Ammon's horn (tissue), 1 donor: ENCODE measurements at places on chromosomes 7 and 10.

DNA sequence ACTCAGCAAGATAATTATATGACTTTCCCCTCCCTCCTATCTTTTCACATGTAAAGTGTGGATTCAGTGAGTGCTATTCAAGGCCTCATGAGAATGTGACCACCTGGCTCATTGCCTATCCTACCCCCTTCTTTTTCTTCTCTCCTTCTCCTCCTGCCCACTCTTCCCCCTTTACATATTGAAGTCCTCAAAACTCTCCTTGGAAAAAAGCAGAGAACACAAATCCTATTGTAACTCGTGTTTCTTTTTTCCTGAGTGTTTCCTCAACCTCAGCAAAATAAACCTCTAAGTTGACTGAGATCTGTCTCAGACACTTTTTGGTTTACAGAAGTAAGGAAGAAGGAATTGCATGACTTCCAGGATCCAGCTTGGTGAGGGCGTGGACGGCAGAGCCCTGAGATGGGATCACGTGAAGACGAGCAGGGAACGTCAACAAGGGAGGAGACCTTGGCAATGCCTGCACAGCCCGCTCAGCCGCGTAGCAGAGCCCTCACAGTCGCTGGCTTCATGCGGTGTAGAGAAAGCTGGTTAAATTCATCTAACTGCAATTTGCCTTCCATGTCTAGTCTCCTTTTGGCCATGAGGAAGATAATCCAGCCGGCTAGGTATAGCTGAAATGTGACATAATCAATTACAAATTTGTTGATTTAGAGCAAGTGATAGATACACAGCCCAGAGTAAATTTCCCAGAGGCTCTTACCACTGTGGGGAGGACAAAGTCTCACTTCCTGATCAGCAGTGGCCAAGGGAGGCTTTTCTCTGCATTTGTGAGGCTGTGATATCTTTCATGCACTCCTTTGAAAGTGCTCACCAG lies 75.7 kb downstream of the LYZL2 start:
- DNase-seq: peak; percentile 55

DNA sequence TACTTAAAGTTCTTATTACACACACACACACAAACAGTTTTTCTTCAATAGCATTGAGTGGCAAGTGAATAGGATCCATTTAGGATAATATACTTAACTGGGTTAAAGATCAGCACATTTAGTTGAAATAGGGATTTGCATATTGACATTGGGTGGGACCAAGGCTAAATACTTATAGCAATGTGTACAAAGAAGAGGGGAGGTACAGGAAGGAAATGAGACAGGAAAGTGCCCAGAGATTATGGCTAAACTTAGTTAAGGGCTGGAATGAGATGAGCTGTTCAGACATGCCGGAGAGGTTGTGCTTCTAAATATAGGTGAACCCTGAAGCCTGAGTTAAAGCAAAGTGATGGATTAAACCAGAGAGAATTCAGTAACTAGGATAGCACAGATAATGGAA lies 95.1 kb downstream of the LSMEM1 start:
- DNase-seq: no peak

DNA sequence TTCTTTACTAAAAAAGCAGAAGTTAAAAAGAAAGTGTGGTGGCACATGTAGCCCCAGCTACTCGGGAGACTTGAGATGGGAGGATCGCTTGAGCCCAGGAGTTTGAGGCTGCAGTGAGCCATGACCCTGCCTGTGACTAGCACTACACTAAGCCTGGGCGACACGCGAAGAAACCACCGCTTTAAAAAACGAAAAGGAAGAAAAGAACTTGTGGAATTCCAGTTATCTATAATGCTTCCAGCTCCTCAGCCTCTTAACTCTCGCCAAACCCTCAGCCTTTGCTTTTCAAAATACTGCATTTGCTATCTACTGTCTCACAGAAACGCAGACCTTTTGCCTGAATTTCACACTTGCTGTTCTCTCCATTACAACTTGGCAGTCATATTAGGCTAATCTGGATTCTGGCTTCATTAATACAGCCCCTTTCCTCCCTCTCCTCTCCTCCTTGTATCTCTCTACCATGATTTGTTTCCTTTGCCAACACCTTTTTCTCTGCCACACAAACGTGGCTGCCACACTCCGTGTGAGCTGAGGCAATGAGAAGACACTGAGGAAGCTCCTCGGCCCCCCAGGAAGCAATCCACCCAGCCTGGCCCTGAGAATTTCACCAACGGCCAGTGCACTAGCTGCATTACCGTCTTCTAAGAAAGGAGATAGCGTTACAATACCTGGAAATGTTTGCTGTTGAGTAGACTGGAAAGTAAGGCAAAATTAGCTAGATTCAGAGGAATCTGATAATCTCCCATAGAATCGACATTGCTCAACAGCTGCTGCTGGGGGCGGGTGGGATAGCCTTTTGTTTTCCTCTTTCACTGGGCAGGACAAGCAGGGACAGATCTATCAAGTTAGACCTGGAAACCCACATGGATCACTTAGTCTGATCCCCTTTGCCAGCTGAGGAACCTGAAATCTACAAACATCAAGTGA lies 37.2 kb downstream of the CALML5 start:
- no peak for DNase-seq

DNA sequence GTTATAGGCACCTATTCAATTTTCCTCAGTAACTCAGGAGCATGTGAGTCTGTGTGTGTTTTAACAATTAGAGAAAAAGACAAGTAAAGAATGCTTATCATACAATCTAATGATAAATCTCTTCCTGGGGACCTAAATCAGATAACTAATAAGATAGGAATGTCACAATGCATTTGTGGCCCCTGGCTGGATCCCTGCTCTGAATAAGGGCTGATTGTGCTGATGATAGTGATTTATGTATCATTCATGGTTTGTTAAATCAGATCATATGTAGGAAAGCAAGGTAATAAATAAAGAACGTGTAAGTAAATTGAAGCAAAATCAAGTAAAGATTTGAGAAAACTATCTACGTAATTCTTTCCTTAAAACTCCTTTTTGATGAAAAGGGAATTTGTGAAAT lies 145.9 kb downstream of the C7orf25 start:
- DNase-seq: no peak

GRCh38 chr10:505419-505818 lies 184.0 kb downstream of the DIP2C start:
- no peak for DNase-seq

DNA sequence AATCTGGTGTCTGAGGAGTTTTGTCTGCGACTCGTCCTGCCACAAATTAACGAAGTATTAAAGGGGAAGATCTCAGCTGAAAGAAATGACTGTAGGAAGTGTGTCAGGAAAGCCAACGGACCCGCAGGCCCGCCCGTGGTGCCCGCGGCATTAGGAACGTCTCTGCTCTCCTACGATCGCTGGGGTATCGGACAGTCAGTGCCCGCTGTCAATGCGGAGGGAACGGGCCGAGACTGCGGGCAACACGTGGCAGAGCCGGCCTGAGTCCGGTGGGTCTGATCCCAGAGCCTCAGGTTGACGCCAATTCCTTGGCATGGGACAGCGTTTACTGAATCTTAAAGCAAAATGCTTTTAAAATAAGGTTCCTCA lies 128.7 kb downstream of the KBTBD2 start:
- no peak for DNase-seq

DNA sequence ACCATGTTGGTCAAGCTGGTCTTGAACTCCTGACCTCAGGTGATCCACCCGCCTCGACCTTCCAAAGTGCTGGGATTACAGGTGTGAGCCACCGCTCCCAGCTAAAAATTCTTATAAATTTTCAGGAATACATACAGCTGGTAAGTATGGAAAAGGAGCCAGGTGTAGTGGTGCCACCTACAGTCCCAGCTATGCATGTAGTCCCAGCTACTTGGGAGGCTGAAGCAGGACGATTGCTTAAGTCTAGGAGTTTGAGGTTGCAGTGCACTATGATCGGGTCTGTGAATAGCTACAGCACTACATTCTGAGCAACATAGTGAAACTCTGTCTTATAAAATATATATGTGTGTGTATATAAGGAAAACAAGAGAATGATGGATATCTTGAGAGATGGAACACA lies 19.0 kb downstream of the LDB1 start:
- DNase-seq: no peak

DNA sequence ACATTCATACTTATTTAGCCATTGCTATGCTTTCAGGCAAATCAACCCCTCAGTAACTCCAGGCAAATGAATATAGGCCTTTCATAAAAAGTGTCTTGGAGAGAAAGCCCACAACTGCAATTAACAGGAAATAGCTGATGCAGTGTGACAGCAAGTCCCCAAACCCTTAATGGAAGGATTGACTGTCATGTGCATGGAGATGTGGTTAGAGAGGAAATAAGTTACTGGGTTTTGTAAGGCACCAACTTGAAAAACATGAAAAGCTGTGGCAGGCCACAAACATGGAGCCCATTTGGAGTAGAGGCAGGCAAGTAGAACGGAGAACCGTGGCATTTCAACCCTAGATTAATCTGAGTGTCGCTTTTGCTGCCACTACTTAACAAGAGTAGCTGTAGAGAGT lies 549.4 kb upstream of the C7orf33 start:
- no peak for DNase-seq

GRCh38 chr7:69283421-69283820 lies 314.9 kb upstream of the AUTS2 start:
- peak; percentile 70 for DNase-seq

DNA sequence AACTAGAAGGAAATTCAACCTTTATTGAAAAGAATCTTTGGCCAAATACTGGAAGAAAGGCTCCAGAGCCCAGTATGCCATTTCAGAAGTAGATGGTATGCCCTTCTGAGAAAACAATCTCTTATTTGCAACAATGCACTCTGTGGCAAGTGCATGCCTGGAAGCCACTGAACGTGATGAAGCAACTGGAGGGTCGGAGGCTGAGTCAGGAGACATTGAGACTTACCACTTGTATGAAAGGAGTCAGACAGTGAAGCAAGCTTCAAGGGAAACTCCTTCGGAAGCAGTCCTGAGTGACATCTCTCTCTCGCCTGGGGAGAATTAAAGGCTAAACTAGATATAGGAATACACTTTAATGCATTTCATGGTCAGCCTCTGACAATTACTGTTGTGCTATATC lies 353.7 kb downstream of the NRG3 start:
- no peak for DNase-seq

- DNase-seq: no peak
These were observed 106.8 kb downstream of the MBL2 start for GRCh38 chr10:52665821-52666220.

DNA sequence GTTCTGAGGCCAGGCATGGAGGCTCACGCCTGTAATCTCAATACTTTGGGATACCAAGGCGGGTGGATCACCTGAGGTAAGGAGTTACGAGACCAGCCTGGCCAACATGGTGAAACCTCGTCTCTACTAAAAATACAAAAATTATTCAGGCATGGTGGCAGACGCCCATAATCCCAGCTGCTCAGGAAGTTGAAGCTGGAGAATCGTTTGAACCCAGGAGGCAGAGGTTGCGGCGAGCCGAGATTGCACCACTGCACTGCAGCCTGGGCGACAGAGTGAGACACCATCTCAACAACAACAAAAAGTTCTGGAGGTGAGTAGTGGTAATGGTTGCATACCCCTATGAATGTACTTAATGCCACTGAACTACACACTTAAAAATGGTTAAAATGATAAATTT lies 60.3 kb upstream of the SP4 start:
- DNase-seq: no peak

GRCh38 chr10:125073996-125074395 lies 86.4 kb downstream of the CTBP2 start:
- DNase-seq: no peak

- no peak for DNase-seq
These were observed 143.2 kb upstream of the PCBD1 start for GRCh38 chr10:71031603-71032002.

- DNase-seq: no peak
These were observed 173.6 kb downstream of the PRKCQ start for GRCh38 chr10:6406220-6407033.

- no peak for DNase-seq
These were observed 51.9 kb downstream of the DDC start for GRCh38 chr7:50513166-50513871.

DNA sequence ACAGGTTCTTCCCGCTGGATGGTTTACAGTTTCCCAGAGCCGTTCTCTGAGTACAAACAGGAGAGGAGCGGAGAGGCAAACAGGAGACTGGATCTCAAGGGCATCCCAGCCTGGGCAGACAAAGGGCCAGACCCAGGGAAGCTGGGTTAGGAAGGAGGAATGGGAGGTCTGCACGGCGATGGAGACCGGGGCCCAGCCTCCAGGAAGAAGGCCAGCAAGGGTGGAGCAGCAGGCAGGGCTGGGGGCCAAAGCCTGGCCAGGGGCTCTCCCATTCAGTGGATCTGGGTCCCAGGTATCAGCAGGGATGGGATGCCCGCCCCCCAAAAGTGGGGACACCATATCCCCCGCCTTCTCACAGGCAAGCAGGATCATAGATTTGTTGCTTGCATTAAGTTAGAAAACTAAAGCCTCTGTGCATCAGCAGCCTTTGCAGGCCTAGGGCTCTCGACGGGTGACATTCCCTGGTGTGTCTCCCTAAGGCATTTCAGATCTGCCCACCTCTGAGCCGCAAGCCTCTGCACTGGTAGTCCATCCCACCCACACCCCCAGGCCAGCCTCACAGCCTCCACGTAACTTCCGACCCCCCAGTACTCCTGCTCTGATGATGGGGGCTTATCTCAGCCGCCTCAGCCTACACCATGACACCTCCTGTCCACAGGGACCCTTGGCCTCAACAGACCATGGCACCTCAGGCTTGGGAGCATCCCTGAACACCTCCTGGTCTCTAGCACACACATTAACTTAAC lies 59.9 kb downstream of the TNS3 start:
- no peak for DNase-seq

GRCh38 chr10:126950401-126951105 lies 45.3 kb downstream of the DOCK1 start:
- peak; percentile 96 for DNase-seq

GRCh38 chr7:159022238-159022993 lies 122.3 kb downstream of the VIPR2 start:
- no peak for DNase-seq

GRCh38 chr7:8560501-8560900 lies 127.1 kb downstream of the NXPH1 start:
- no peak for DNase-seq

DNA sequence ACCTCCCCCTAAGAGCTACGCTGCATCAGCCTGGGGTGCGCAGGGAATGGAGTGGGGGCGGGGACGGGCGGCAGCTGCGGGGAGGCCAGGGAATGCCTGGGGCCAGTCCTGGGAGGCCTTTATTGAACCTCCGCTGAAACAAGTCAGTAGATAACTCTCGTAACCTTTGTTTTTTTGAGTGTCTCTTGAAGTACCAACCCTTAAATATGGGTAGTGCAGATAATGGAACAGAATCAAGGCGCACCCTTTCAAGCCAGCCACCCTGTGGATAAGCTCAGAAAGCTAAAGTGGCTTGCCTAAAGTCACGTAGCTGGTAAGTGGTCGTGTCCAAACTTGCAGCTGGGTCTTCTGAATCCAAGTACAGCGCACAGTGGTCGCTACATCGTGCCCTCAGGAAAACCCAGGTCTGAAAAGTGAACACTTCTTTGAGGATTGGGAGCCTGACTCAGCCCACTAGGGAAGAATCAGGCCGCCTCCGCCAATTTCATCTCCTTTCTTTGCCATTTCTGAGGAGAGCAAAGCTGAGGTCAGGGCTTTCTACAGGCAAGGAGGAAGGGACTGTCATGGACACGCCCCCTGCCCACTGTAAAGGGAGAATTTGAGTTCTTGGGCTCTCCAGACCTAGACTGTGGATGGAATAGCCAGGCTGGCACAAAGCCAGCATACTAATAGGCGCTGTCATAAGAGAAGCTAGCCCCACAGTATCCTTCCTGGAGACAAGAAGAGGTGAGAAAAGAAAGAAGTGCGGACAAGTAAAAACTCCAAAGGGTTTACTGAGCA lies 3.2 kb upstream of the EGR2 start:
- no peak for DNase-seq
